Suppressor macrophage (primary cell): ENCODE measurements at places on chromosomes 4 and X.

DNA sequence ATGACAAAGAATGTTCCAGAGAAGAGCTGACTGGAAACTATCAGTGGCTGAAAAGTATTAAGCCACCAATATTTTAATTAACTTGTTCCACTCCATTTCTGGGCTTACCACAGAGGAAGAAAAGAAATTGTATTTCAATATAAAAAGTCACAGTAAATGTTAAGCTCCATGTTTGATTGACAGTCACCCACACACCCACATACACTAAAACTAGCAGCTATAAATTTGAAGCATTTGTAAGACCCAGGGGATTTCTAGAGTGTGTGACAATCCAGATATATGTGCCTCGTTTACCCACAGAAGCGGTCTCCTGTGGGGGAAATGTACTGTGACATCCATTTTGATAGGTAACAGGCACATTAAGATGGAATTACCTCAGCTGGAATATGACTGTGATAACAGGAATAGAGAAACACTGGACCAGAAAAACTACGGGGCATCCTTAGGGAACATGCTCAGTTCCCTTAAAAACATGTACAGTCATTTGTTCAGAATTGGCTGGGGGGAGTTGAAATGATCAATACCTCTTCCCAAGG is 39.0 kb upstream of the RASGEF1B start:
- DNase-seq: no peak

- no peak for DNase-seq
Observed at GRCh38 chr4:24914460-24914859, 1.6 kb upstream of the CCDC149 start.

DNA sequence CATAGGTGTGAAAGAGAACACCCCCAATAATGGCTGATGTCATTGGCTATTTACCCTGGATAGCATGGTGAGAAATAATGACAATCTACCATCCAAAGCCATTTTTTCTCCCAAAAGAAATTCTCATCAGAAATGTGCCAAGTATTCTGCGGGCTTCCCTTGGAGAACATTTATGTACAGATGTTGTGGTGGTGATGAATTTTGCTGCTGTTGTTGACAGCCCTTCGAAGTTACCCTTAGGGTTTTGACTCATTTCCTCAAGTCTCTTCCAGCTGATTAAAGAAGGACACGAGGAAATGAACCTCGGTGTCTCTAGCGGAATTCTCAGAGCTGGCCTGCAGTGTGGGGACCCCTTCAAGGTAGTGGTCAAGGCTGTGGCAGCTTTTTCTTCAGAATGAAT is 3.4 kb downstream of the KIT start:
- peak; percentile 35 for DNase-seq

DNA sequence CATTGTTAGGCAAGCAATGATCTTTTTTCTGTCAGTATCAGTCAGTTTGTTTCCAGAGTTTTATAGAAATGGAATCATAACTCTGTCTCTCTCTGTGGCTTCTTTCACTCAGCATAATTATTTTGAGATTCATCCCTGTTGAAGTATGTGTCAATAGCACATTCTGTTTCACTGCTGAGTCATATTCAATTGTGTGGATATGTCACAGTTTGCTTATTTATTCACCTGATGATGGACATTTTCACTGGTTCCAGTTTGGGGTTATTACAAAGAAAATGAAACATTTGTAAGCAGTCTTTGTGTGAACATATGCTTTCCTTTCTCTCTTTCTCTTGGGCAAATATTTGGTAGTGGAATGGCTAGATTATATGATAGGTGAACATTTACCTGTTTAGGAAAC is 10.2 kb upstream of the ZNF718 start:
- no peak for DNase-seq

GRCh38 chr4:27000122-27000521 is 139.5 kb downstream of the STIM2 start:
- no peak for DNase-seq

DNA sequence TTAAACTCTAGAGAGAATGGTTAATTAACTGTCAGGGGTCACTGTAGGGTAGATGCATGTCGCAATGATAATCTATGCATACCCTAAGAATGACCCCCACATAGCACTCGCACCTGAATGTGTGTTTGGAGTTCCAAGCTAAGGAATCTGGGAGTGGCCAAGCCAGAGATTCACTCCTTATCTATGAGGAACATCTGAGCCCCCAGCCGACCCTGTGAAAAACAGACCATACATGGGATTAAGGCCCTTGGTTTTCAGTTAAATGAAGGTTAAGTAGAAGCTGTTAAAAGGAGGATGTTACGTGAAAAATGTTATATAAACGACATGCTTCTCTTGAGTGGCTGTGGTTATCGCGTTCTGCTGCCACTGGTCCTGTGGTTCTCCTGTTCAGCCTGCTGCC is 147.2 kb downstream of the RELL1 start:
- no peak for DNase-seq

DNA sequence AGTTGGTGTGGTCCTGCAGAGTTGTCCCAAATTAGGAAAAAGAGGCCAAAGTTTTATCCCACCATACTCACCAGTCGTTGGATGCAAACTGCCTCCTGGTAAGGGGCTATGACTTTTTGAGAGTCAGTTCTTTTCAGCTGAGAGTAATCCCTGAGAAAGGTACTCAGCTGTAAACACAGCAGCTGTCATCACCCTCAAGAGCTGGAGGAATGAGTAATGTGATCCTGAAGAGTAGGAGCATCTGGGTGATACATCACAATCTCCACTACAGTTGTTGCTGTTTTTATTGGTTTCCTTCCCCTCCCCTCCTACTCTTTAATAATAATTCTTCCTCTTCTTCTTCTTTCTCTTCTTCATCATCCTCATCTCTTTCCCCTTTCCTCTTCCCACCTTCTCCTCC is 5.7 kb downstream of the MAGEE1 start:
- no peak for DNase-seq

DNA sequence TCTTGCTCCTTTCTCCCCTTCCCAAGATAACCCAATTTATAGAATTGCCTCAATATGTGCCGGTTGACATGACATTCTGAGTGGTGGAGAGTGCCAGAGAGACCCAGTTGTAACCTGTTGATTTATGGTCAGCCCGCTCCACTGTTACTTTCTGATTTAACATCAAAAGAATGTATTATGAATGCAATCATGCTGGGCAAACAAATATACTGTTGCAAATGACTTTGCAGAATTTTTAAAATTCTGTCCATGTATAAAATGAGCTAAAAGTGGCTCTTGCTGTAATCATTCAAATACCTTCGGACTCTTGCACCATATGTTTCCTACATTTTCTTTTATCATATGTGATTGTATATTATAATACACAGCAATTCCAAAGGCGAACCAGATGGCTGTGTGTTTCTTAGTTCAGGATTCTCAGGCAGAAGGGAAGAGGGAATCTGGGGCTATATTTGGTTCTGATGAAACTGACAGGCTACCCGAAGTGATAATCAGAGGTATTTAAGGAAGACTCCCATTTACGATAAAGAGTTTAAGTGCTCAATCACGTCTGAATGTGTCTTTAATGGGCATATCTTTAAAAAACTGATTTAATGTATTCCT is 131.7 kb downstream of the CLCN4 start:
- DNase-seq: no peak

GRCh38 chrX:155188786-155189185 is 27.5 kb upstream of the VBP1 start:
- DNase-seq: peak; percentile 43

- no peak for DNase-seq
Observed at GRCh38 chrX:7941390-7942042, 14.3 kb upstream of the PNPLA4 start.

DNA sequence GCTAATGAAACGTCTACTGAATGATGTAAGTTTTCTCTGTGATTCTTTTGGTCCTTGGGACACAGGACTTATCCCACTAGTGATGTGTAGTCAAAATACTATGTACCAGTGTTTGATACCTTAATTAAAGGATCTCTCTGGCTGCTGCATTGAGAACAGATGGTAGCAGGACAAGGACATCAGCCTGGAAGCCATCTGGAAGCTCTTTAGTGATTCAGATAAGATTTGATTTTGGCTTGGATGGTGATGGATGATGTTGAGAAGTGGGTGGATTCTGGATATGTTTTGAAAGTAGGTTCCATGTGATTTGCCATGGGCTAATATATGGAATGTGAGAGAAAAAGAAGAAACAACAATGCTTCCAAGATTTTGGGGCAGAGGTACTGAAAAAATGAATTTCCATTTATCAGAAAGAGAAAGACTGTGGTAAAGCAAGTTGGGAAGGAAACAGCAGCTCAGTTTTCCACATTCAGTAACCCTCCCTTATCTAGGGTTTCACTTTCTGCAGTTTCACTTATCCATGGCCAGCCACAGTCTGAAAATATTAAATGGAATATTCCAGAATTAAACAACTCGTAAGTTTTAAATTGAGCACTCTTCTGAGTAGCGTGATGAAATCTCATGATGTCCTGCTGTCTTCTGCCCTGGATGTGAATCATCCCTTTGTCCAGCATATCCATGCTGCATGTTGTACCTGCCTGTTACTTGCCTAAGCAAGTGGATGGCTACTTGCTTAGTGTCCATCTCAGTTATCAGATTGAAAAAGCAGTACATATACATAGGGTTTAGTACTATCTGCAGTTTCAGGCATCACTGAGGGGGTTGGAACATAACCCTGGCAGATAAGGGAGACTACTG is 15.6 kb downstream of the CD38 start:
- no peak for DNase-seq

- no peak for DNase-seq
Observed at GRCh38 chr4:15765910-15766697, 12.0 kb upstream of the CD38 start.

- no peak for DNase-seq
Observed at GRCh38 chr4:108052558-108053120, 63.0 kb downstream of the HADH start.

- DNase-seq: peak; percentile 70
Observed at GRCh38 chrX:68686097-68686977, 38.9 kb downstream of the STARD8 start.

- DNase-seq: no peak
Observed at GRCh38 chrX:40465735-40466551, 114.8 kb upstream of the ATP6AP2 start.

DNA sequence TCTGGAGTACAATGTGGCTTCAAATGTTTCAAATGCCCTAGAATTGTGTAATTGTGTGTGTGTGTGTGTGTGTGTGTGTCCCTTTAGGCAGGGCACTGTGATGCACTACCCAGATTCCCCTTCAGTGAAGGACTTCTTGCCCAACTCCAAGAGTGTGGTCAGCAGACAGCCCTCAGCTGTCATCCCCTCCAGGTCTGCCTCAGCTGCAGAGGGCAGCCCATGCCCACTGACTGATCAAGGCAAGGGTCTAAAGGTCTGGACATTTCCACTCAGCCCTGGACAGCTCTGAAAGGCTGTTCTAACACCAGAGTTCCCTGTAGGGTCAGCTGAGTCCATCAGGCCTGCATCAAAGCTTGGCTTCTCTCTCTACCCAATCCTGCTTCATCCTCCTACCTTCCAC is 83.9 kb upstream of the USP9X start:
- no peak for DNase-seq

DNA sequence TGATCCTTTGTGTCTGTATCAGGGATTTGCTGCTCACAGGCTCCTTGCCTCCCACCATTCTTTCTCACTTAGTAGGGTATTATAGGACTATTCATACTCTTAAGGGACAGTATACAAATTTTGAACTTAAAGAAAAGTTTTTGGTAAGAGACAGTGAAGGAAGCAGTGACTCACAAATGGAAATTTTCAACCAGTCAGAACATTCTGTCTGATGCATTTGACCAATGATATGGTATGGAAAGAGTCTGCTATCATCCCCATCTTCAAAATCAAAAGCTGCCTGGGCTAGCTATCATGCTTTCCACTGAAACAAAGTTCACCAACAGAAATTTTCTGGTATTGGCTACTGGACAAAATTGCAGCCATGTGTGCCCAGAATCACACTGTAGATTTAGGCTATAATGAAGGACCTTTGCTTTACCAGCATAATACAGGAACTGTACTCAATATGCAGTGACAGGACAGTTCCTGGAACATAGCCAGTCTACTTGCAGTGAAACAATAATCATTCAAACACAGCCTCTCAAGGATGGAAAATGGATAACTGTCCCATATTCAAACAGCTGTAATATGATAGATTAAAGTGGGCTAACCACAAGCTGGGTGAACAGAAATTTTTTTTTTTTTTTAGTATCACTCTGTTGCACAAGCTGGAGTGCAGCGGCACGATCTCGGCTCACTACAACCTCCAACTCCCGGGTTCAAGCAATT is 109.0 kb upstream of the ACSL4 start:
- DNase-seq: peak; percentile 48

DNA sequence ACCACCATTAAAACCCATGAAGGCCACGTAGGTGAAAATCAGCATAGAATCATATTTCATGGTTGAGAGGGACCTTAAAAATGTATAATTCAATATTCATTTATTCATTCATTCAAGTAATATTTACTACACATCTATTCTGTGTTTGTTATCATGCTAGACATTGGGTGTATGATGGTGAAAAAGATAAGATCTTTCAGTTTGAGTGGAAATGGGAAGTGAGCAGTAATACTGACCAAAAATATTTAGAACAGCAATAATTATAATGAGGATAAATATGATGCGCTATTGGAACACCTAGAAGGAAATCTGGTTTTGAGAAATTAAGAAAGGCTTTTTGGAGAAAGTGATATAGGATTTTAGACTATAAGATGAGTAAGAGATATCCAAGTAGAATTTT is 28.0 kb downstream of the DKK2 start:
- no peak for DNase-seq

DNA sequence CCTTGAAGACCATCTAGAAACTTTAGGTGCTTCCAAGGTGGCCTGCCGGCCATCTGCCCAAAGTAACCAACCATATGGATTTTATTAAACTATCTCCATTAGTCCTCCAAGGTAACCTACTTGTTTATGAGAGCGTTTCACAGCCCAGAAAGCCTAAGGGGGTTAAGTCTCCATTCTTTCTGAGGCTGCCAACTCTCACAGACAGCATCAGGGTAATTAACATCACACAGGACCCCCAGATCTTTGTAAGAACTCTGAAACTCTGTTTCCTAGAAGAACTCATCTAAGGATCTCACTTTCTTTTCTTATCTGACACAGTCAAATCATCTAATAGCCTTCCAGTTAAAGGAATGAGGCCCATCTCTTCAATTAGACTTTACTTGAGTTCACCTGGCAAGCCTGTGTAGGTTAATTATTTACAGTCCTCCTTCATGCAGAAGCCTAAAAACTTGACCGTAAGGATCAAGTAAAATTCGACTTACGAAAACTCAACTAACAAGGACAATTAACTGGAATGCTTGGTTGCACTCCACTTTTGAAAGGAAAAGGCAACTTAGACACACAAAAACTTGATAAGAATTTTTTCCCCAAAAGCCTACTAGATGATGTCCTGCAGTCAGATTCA is 252.5 kb downstream of the GRIA3 start:
- no peak for DNase-seq

DNA sequence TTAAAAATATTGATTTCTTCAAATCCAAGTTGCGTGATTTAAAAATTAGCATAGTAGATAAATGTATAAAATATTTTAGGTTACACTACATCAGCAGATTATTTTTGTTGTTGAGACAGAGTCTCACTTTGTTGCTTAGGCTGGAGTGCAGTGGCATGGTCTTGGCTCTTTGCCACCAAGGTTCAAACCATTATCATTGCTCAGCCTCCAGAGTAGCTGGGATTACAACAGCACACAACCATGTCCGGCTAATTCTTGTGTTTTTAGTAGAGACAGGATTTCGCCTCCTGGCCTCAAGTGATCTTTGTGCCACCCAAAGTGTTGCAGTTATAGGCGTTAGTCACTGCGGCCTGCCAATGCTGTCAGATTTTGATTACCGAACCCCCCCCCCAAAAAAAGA is 1390.5 kb upstream of the TENM3 start:
- DNase-seq: no peak

- DNase-seq: no peak
Observed at GRCh38 chr4:110801591-110801990, 178.7 kb upstream of the PITX2 start.
